ENCODE measurements at places on chromosomes 2 and 18.

GRCh38 chr2:68693951-68694350 is 40.7 kb upstream of the ARHGAP25 start:
- no peak for DNase-seq

DNA sequence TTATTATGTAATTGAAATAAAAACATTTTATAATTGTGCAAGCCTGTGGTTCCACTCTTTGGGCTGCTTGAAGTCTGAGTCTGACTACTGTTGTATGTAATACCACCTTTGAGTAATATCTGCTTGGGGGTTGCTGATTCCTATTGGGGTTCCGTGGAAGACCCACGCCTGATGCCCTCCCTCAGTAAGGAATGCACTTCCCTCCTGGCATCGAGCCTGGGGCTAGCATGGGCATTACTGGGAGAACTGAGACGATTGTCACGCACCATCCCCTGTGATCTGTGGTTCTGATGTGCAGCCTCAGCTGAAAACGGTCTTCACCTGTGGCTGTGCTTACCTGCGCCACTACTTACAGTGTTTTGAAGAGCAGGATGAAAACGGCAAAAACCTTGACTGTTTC is 32.7 kb upstream of the RBM44 start:
- no peak for DNase-seq

DNA sequence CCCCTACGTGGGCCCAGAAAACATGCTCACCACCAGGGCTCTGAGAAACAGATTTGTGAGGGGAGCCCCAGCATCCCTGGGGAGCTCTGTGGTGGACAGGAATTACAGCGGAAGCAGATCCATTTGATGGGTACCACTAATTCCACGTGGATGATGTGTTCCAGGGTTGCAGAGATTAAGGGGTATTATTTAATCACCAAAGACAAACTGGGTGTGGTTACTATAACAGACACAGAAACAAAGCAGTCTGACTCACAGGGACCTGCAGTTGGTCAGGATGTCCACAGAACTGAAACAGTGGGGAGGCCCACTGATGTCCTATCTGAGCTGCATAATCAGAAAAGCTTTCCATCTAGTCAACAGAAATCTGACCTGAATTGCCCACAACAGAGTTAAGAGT is 65.8 kb downstream of the PSMG2 start:
- DNase-seq, result no peak

DNA sequence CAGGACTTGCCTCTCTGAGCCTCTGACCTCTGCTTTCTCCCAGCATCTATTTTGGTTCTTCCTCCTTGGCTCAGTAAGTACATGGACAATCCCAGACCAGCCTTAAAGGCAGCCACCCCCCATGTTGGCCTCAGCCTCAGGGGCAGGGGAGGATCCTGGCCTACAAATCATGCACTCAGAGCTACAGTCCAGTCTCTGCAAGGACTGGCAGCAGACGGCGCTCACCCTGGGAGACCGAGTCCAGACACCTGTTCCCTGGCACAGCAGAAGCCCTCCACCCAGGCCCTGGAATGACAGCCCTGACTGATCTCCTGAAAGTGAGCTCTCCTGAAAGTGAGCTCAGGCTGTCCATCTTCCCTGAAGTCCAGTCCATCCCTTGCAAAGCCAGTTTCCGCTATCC is 25.7 kb upstream of the PTPN4 start:
- DNase-seq, result no peak

DNA sequence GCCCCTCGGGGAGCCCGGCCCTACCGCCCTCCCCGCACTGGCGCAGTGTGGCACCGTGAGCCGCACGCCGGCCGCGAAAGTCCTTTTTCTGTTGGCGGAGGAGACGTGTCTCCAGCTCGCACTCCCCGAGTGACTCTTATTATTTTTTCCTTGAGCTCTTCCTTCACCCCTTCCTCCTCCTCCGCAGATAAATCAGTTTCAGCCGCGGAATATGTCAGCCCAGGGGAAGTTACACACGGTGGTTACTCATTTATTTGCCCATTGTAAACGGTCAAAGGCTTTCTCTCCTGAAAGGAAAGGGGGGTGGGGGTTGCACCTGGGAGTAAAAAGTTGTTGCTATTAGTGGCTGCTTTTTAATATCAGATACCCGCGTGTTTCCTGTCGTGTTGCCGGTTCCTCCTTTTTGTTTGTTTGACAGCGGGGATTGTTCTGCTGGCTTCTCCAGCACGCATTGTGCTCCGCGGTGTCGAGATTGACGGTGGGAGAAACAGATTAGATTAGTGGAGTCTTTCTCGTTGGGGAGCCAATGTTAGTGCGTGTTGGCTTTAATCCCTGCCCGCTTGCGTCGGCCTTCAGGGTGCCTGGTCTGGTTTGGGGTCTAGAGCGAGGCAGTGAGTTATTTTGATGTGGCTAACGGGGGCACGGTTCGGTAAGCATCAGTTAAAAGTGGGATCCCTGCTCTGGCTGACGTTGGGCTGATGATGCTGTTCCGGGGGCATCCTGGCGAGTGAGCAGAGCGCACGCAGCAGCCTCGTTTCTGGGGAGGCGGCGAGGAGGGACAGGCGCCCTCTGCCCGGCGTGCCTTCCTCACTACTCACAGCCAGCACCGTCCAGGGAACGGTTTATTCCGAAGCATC is 1.6 kb downstream of the CRIM1 start:
- DNase-seq, result no peak

DNA sequence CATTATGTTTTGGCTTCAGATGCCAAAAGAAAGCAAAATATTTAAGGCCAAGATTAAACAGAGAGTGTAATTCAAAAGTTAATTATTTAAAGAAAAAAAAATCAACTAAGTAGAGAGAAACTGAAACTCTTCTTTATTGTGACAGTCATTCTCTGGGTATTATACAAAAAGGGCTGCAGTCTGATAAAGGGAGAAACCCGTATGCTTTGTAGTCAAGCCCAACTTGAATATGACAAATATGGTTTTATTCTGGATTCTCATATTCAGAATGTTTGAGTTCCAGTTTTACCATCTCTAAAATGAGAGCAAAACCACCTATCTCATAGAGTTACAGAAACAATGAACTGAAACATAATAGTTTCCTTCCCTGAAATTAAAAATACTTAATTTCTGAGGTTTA is 8.2 kb downstream of the CDH2 start:
- no peak for DNase-seq

DNA sequence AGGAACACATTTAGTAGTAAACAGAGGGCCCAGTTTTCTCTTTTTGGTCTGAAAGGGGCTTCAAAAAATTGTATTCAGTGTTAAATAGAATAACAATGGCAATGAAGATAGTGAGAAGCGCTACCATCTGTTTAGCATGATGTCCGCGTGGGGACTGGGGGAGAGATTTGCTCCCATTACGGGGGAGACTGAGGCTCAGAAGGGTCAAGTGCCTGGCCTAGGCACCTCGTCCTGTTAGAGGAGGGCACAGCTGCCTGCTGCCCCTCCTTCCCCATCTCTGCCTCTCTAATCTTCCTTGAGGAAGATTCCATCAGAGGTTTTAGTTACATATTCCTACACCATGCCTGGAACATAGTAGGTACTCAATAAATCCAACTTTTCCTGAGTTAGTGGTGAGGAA is 10.1 kb upstream of the TMEM185B start:
- DNase-seq, result no peak

- DNase-seq, result no peak
Measured at GRCh38 chr2:122055521-122055931, 300.1 kb downstream of the TSN start.

DNA sequence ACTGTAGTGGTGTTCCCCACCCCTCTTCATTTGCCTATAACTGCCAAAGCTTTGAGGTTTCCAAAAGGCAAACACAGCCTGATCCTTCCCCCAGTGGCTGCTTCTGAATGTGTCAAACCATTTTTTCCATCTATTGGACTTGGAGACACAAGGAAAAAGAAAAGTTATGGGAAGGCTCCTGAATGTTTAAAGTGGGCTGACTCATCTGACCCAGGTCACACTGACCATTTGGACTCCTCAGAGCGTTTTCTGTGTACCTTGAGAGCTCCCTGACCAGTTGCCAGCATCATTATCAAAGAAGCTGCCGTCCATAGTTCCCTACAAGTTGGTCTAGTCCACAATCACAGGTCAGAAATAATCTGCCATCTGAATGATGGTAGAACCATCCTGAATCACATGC is 123.4 kb upstream of the COL3A1 start:
- no peak for DNase-seq

GRCh38 chr2:186919296-186919695 is 70.3 kb upstream of the ZSWIM2 start:
- DNase-seq, result no peak

DNA sequence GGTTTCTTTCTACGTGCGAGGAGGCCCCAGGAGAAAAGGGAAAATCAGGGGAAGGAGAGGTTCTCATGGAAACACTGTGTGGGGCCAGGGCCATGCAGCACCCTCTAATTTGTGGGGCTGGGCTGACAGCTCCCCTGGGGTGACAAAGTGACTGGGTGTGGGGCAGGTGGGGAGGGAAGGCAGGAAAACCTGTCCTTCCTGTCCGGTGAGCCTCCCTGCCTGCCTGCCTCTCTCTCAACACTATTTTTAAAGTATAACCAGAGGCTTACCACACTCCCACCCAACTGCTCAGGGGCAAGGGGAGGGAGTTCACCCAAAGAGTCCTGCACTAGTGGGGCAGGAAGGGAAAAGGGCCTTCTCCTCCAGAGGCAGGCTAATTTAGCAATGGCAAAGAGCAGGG is 10.5 kb upstream of the EPAS1 start:
- no peak for DNase-seq

DNA sequence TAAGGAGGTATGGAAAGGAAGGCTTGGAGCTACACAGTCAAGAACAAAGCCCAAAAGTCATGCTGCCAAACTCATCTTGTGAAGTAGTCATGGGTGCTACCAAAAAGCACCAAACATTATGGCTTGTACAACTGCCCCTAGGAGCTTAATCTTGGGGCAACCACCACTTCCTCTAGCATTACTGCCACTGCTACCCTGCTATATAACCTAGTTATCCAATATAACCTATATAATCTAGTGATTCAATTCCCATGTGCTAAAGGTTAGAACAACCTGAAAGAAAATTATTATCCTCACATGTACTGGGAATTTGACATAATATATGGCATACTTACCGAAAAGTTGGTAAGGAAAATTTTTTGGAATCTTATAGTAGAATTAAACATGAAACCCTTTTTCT is 102.6 kb upstream of the RBBP8 start:
- DNase-seq, result no peak

GRCh38 chr18:64966667-64967066 is 784.1 kb upstream of the CDH7 start:
- DNase-seq, result no peak

DNA sequence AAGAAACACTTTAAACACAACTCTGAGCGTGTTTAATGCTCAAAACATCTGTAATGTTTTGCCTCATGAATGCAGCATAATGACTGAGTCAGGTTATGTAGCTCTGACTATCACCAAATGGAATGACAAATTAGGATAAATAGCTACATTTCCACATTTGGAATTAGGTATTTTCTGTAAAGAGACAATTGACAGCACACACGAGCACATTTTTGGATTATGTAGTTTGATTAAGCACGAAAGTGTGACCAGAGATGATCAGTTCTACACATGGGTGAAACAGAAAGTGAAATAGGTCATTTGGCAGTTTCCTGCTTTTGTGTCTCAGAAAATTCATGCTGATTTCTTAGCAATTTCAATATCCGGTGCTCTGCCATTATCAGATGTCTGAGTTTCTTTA is 29.0 kb downstream of the LPIN1 start:
- no peak for DNase-seq

- no peak for DNase-seq
Measured at GRCh38 chr18:4450065-4450658, 4.9 kb downstream of the DLGAP1 start.

- DNase-seq, result no peak
Measured at GRCh38 chr18:27778441-27778840, 398.5 kb downstream of the CDH2 start.

- DNase-seq, result no peak
Measured at GRCh38 chr18:54830260-54830659, 2.0 kb downstream of the RAB27B start.

GRCh38 chr2:200193791-200194190 is 112.7 kb upstream of the SPATS2L start:
- DNase-seq, result no peak

GRCh38 chr2:6922201-6922656 is 5.0 kb downstream of the RNF144A start:
- no peak for DNase-seq

DNA sequence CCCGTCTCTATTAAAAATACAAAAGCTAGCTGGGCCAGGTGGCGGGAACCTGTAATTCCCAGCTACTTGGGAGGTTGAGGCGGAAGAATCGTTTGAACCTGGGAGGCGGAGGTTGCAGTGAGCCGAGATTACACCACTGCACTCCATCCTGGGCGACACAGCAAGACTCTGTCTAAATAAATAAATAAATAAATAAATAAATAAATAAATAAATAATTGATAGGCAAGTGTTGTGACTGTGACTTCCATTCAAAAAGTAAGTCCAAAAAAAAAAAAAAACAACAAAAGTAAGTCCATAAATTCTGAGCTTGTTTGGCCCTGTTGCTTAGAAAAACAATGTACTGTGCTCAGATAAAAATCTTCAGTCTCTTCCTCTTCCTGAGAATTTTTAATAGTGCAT is 2.2 kb downstream of the STON1 start:
- DNase-seq, result no peak
